ENCODE measurements at places on chromosomes 7 and 10.

GRCh38 chr10:44389150-44389549 lies 4.3 kb upstream of the CXCL12 start:
- DNase-seq, result no peak

DNA sequence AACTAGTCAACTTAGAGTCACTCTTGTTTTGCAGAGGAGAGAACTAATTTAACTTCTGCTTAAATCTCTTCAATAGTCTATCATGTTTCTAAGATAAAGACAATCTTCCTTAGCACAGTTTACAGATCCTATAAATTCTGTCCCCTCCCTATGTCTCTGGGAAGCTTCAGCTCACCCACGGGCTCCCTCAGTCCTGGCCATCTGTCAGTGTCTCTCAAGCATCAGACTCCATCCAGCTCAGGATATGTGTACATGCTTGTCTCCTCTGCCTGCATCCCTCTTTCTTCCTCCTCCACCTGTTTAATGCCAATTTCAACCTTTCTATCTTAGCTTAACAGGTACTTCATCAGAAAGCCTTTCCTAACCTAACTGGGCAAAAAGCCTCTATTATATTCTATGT lies 177.1 kb upstream of the PTER start:
- no peak for DNase-seq

DNA sequence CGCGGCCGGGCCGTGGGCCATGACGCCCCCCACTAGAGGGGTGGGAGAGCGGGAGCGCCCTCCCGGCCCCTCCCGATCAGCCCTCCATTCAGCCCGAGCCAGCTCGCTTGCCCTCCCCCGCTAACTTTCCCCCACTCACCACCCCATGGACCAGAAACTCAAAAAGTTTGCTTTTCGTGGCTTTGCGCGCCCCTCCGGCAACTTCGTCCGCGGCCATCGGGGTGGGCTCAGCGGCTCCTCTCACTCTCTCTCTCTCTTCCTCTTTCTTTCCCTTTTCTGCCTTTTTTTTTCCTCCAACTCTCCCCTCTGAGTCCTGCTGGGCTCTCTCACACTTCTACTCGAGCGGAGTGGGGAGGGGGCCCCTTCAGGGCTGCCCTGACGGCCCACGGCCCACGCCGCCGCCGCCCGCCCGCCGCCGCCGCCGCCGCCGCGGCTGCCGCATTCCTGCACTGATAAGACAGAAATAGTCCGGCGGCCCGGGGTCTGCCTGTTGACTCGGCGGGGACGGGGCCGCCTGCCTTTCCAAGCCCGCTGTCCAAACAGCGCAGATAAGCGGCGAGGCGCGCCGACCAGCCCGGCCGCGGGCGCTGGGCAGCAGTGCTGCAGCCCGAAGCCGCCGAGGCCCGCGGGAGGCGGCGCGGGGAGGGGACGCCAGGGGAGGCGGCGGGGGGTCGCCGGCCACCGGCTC lies at the start of gene SMARCD3:
Gene SMARCD3, minus strand, starts transcription at position 349 of the 688 bp plus-strand sequence. Its CDS starts 132 bp downstream, at position 217.
- DNase-seq, result peak; percentile 82

- no peak for DNase-seq
Measured at GRCh38 chr10:105413997-105414396, 772.9 kb downstream of the SORCS3 start.

DNA sequence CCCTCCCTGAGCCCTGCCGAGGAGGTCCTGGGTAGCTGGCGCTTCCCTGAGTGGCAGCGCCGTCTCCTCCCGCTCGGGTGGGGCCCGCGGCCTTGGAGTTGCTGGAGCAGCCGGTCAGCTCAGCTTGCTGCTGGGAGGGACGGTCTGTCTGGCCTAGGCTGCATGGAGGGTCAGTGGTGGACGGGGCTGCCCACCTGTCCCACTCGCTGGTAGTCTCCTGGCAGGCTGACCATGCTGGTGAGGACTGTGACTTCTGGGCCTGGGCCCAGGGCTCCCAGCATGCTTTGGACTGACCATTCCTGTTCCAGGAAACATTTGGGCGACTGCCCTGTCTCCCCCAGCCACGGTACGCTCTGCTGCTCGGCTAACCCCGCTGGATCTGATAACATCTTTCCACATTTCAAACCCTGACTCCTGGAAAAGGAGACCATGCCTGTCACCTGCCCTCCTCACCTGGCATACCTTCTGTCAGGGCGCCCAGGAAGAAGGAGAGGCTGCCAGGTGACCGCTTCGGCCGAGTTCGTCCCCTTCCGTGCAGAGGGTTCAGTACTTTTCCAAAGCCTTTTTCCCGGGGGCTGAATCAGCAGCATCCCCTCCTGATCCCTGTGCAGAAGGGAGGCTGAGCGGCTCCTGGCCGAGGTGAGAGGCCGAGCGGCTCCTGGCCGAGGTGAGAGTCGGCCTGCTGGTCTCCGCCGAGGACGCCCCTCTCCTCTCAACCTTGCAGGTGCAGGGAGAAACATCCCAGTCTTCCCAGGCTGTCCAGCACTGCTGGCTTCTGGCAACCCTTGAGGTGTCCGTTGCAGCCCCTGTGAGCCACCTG lies 43.4 kb downstream of the FAM20C start:
- DNase-seq, result no peak

- peak; percentile 68 for DNase-seq
Measured at GRCh38 chr10:97518301-97519043, 19.7 kb downstream of the UBTD1 start.

GRCh38 chr10:6365384-6365783 lies 162.7 kb downstream of the PFKFB3 start:
- no peak for DNase-seq

DNA sequence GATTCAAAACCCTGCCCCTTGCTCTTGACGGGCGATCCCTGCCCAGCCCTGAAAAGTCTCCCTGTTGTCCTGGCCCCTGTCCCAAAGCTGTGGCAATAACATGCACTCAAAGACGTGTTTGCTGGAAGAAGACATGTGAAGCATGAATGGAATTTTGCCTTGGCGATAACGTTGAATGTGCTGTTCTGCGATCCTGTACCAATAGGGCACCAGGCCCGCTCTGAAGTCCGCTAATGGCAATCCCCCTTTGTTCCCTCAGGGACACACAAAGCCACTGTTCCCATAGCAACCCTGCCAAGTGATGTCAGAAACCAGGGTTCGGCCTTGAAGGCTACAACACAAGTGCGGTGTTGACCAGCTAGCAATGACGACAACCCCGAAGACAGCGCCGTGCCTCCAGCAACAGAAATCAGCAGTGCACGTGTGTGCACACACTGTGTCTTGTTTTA lies 284.6 kb downstream of the KLF6 start:
- no peak for DNase-seq

DNA sequence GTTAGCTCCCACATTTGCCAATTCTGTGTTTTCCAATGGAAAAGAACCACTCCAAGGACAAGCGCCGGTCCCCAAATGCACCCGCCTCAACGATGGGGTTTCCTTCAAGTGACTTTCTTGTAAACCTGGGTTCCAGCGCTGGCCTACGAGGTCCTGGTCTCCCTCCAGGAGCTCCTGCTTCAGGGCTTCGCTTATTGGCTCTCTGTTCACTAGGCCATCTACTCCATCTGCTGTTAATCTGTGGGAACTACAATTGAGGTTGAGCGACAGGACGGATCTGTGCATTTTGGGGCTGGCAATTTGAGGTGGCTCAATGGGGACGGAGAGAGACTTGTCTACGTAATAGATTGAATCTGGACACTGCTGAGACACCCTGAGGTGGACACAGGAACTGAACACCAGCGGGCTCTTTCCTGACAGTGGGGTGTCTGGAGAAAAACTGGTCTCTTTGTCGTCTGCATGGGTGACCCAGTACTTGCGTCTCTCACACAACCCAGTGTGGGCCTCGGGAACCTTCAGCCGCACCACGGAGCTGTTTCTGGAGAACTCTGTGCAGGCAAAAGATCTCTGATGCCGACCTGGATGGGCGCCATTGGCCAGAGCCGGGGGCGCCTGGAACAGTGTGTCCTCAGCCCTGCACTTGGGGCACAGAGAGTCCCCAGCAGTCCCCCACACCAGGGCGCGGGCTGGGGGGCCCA lies 115.9 kb upstream of the ADAM12 start:
- peak; percentile 63 for DNase-seq
